ENCODE measurements at places on chromosomes 2 and 18.

- DNase-seq: peak; percentile 77
These were observed 19.1 kb downstream of the CAPG start for GRCh38 chr2:85390941-85391669.

DNA sequence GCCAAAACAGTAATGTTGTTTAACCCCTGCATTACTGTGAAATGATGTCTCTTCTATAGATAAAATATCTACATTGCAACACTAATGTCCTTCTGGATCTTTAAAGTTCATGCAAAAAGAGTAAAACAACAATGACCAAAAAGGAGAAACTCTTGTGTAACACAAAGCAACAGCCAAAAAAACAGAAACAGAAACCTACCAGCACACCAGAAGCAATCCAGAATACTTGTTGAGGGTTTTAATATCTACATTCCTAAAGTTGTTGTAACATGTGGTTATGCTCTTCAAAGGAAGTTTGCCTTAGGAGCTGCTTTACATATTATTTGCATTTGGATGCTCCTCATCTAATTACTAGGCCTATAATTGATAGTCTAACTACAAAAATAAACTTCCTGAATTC lies 157.2 kb downstream of the BABAM2 start:
- DNase-seq: no peak

GRCh38 chr2:96506907-96507240 lies 1.7 kb upstream of the NEURL3 start:
- DNase-seq: no peak

GRCh38 chr18:79847606-79848293 lies 50.0 kb downstream of the KCNG2 start:
- no peak for DNase-seq

GRCh38 chr2:33673937-33674336 lies 74.8 kb upstream of the FAM98A start:
- DNase-seq: no peak

DNA sequence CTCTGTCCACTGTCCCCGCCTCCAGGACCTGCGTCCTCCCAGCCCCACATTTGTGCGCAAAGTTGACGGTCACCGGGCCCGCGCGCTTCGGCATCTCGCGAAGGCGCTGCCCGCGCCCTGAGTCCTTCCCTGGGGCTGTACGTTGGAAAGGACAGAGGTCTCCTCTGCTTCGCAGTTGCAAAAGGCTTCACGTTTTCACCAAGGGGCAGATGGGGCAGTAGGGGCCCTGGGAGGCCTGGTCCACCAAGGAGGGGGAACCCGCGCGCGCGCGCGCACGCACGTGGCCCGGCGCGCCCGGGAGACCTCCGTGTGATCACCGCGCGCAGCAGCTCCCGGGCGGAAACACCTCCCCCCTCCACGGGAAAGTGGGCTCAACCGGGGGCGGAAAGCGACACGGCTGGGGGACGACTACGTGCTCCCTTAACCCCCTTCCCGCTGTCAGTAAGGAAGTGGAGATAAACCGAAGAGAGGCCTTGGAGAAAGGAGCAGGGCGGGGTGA lies 21.9 kb downstream of the TEX44 start:
- DNase-seq: no peak

GRCh38 chr2:68645523-68645922 lies 2.1 kb downstream of the PROKR1 start:
- no peak for DNase-seq

GRCh38 chr2:41101281-41101680 lies 649.4 kb upstream of the SLC8A1 start:
- DNase-seq: no peak

GRCh38 chr18:10139783-10140410 lies 226.1 kb downstream of the VAPA start:
- DNase-seq: no peak

- DNase-seq: no peak
These were observed 21.6 kb upstream of the PDIA6 start for GRCh38 chr2:10834068-10834655.

DNA sequence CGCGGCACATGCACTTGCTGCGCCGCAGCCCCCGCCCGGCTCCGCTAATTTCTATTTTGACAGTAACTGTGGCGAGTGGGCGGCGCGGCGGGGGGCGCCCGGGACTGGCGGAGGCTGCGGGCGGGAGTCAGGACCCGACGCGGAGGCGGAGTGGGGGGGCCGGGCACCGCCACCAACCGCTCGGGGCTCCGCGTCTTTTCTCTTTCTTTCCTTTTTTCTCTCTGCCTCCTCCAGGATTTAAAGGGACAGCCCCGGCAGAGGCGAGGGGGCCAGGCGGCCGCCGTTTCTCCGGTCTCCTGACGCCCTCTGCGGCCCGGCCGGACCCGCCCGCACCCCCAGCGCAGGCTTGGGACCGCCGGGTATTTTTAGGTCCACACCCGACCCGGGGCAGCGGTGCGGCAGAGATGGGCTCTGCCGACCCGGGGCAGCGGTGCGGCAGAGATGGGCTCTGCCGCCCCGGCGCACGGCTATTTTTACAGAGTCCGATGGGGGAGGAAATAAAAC lies 460 bp upstream of the ZBTB7C start:
- peak; percentile 12 for DNase-seq

DNA sequence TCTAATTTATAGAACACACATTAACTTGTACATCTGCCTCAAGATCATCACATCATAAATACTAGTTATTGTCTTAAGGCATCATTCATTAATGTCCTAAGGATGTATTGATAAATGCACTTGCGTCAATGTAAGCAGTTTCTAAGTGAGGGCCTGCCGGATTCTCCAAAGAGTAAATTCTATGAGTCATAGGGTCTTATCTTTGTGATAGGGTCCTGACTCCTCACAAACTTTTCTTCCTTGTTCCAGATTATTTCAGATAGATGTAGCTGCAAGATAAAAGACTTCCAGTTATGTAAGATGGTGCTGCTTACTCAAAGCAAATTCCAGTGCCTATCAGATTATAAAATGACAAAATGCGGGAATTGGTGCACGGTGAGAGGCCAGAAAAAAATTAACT lies 315.0 kb upstream of the SLC39A10 start:
- DNase-seq: no peak

- no peak for DNase-seq
These were observed 489.7 kb downstream of the SOX11 start for GRCh38 chr2:6181926-6182325.

DNA sequence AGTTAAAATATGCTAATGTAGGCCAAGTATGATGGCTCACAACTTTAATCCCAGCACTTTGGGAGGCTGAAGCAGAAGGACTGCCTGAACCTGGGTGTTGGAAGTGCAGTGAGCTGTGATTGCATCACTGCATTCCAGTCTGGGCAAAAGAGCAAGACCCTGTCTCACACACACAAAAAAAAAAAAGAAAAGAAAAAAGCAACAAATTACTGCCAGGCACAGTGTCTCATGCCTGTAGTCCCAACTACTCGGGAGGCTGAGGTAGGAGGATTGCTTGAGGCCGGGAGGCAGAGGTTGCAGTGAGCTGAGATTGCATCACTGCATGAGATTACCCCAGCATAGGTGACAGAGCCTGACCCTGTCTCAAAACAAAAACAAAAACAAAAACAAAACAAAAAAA lies 110.6 kb downstream of the PRELID3A start:
- DNase-seq: no peak

DNA sequence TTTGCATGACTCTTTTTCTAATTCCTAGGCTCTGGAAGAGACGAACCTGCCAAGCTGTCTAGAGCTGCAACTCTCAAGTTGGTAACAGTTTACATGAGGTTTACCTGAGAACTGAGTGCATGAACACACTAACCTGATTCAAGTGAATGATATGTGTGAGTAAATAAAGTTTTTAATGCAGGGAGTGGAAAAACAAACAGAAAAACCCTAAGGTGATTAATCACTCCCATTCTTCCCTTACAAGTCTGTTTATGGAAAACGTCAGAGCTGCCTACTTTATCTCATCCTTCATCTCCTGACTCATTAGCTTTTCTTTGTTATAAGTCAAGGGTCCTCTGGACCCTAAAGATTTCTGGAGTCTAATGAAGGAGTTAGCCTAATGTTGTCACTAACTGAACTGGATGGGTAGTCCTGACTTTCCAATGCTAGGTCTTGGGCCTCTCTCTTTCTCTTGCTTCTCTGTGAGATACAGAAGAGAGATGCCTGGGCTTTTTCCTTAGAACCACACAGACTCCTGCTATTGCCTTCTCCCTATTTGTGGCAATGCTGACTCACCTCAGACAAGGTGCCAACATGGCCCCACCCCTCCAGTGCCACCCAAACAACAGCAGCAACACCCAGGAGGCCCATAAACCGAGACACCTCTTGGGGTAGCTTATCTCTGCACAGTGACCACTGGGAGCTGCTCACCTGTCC lies 952.4 kb downstream of the EPHA4 start:
- no peak for DNase-seq

- DNase-seq: no peak
These were observed 129.4 kb downstream of the SP3 start for GRCh38 chr2:173835726-173836125.

- DNase-seq: no peak
These were observed 138.9 kb downstream of the TNS1 start for GRCh38 chr2:217863883-217864282.

DNA sequence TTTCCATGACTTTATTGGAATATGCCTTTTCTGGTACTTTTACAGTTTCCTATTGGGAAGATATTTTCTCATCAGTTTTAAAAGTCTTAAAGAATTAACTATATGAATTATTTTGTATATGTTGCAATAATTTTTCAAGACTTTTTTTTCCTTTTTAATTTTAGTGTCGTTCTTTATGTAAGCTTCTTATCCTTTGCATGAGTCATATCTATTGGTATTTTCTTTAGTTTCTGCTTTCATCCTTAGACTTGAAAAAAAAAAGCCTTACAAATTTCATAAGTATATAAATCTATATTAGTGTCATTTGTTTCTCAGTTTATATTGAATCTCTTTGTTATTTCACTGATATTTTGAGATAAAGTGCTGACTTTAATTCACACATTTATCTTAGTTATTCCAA lies 94.9 kb downstream of the DSEL start:
- no peak for DNase-seq

GRCh38 chr2:28347193-28347592 lies 45.5 kb upstream of the FOSL2 start:
- no peak for DNase-seq

GRCh38 chr2:189581354-189582139 lies 961 bp upstream of the SLC40A1 start:
- DNase-seq: peak; percentile 46

GRCh38 chr18:34695310-34695709 lies 14.8 kb upstream of the DTNA start:
- no peak for DNase-seq

GRCh38 chr2:101179982-101180381 lies 28.8 kb upstream of the TBC1D8 start:
- no peak for DNase-seq

- DNase-seq: peak; percentile 28
These were observed 278.8 kb upstream of the SESTD1 start for GRCh38 chr2:179543361-179543901.

GRCh38 chr2:222982010-222982908 lies 69.7 kb upstream of the KCNE4 start:
- peak; percentile 56 for DNase-seq

DNA sequence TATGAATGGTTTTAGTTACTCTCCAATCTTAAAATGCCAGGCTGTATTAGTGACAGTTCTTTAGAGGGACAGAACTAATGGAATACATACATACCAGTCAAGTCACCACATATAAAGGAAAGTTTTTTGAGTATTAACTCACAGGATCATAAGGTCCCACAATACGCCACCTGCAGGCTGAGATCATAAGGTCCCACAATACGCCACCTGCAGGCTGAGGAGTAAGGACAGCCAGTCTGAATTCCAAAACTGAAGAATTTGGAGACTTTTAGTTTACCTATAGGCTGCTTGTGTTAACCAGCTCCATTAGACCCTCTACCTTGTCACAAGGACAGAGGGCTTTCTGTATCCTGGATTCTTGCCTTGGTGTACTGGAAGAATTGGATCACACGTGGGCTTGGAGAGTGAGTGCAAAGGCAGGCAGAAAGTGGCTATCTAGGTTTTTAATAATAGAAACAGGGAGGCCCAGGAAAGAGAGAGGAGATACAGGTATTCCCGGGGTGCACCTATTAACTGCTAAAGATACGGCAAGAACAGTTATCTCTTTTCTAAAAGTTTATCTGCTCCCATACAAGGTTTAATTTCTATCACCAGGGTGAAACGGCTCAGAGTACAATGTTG lies 234.9 kb upstream of the CYRIA start:
- DNase-seq: no peak

DNA sequence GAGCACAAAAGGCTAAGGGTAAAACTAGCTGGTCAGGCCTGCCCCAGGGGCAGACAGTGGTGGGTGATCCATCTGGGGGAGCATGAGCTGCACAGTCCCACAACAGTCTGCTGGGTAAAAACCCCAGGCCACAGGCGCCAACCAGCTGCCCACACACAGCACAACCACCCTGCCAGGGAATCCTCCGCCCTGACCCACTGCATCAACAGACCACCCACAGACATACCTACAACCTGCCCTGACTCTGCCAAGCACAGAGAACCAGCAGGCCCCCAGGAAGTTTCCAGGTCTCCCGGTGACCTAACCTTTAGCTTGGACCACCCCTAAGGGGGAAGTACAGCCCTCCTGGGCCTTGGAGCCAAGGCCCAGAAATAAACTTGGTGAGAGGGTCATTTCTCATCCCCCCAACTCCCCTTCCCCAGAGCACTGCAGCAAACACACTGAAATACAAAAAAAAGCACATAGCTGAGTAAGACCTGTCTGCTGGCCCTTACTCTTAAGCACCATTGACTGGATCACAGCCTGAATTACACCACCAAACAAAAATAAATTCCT lies 118.3 kb upstream of the CAB39 start:
- no peak for DNase-seq

GRCh38 chr2:221573430-221574230 lies 1.5 kb upstream of the EPHA4 start:
- peak; percentile 78 for DNase-seq

DNA sequence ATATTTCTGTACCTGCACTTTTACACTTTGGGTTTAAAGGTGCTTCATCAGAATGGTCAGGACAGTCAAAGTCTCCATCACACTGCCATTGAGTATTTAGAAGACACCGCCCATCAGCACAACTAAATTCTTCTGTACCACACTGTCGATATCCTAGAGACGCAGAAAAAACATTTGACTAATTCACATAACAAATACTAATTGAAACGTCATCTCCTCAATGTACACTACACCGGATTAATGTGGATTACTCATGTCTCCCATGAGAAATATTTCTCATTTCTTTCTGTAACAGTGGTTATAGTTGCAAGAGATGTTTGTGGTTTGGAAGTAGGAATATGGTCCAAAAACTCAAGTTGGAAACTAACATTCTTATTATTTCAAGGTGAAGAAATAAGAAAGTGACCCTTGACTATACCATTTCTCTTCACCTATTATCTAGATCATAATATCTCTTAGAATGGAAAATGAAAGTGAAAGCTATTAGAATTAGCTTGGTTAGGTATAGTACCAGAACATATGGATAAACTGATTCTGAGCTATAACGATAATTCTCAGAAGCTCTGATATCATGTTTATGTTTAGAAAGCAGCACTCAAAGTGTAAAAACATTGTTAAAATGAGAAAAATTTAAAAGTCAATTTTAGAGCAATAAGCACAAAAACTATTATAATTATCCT lies 1627.7 kb downstream of the LRP1B start:
- DNase-seq: no peak

Data from HuH-7 (cell line).